WTC11 (cell line): ENCODE measurements at places on chromosomes 5 and 9.

DNA sequence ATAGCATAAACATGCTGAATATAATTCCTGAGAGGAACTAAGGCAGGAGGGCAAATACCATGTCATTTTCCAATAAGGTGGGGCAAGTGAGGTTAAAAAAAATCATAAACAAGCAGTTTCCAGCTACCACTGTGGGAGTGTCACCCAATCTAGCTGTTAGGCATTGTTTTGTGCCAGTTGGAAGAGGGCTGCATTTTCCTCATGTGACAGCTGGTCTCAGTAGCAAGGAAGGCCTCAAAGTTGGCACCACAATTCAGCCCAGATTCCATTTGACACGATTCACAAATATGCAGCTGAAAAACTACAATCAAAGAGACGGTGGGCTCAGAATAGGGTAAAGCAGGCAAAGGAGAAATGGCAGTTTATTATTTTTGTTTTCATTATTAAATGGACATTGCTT, 636.1 kb downstream of the KIF4B start:
- no peak for DNase-seq

DNA sequence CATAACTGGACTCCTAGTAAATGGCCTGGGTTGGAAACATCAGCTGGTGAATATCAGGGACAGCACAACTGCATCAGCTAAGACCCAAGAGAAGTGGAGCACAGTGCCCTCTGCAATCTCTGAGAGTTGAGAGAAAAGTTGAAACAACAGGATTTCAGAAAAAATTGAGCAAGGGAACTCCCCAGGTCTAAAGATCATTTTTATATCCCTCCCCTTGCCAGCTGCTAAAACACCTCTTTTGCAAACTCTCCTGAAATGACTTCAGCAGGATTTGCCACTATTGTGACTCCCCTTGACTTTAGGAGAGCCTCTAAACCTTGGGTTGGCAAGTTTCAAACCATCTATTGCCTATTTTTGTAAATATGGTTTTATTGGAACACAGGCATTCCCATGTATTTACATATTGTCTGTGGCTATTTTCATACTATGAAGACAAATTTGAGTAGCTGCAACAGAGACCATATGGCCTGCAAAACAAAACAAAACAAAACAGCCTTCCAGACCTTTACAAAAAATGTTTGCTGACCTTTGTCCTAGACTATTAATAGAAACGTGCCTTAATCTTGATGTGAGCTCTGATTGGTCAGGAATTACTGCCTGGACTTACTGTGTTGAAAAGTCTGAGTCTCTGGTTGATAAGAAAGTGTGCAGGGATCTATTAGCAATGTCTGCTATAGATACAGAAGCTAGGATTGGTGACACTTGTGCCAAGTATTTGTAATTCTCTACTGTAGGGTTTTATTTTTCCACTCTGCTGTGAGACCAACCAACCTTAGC, 37.7 kb upstream of the PLPPR1 start:
- DNase-seq, result no peak

GRCh38 chr5:13581132-13581531, 363.4 kb downstream of the DNAH5 start:
- DNase-seq, result no peak

DNA sequence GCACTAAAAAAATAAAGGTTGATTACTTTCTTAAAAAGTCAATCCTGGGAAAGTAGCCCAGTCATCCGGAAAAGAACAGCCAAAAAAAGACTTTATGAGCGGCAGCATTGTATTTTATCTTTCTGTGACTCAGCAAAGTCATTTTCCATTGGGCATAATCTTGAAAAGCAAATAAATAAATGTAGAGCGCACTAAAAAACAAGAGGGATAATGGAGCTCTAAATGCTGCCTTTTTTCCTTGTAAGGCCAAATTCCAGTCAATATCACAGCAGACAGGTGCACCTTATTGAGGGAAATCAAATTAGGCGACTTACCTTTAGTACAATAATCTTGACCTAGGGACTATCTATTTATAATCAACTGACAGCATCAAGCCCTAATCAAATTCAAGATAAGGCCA, 266.8 kb downstream of the MTRR start:
- no peak for DNase-seq

- DNase-seq, result no peak
Observed at GRCh38 chr5:149475777-149476176, 75.5 kb downstream of the CSNK1A1 start.

DNA sequence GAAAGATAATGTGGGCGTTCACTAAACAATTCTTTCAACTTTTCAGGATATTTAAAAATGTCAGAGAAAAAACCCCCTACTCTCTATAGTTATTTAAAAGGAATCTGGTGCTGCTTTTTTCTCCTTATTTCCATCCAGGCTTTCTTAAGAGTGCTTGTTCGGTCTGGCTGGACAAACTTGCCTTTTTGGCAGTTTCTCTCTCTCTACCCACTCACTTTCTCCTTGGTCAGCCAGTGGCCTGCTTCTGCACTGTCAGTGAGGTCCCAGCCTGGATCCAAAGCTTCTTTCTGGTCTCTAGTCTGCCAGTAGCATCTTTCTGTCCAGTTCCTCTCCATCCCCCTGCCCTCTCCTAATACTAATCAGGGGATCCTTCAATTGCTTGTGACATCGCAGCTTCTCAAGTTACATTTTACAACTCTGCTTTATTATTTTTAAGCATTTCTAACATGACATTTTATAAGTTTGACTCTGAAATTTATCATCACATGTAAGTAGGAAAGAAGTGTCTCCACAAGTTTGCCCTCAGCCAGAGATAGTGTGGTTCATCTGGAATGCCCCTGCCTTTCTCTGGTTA, 50.4 kb downstream of the PIK3R1 start:
- DNase-seq, result no peak

DNA sequence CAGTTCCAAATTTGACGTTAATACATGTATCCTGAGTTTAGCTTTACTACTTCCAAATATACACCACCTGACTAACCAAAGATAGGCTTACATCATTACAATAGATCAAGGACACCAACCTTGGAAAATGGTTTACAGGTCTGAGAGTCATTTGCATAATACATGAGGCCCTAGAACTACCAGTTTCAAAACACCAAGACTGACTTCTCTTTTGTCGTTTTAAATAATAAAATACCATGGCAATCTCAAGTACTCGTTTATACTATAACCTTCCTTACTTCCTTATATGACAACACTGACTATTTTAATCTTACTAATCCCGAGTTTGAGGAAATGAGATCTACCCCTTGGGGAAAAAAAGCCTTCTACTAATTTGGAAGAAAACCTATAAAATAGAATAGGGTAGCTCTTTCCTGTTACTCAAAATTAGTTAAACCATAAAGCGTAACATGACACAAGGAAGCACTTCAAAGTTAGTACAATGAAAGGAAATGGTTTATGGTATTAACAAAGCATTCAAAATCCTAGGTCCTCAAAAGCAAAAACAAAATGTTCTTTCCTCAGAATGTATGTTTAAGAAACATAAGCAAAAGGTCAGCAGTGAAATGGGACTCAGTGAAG, 42.1 kb downstream of the UBQLN1 start:
- DNase-seq, result no peak

GRCh38 chr9:112130347-112130746, 44.8 kb downstream of the SUSD1 start:
- no peak for DNase-seq

DNA sequence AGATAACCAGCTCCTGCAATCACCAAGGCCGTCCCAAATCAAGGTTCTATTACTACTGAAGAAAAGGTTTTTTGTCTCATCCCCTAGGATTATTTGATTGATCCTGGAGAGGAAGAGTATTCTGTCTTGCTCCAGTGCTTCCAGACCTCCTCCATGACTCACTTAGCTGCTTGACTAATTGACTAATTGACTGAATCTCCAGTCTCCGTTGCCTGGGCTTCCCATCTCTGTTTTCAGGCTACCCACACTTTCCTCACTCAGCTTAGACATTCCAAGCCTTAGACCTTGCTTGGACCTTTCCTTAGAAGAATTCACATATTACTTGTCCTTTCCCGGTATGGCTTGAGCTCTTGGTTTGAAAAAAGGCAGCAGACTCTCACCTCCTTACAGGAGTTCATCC, 60.6 kb downstream of the FRMD3 start:
- no peak for DNase-seq

GRCh38 chr5:98458004-98458403, 315.5 kb upstream of the RGMB start:
- DNase-seq, result no peak

- peak; percentile 23 for DNase-seq
Observed at GRCh38 chr5:167814828-167815227, 476.6 kb upstream of the WWC1 start.

GRCh38 chr9:13113216-13113615, 166.3 kb downstream of the MPDZ start:
- DNase-seq, result no peak

DNA sequence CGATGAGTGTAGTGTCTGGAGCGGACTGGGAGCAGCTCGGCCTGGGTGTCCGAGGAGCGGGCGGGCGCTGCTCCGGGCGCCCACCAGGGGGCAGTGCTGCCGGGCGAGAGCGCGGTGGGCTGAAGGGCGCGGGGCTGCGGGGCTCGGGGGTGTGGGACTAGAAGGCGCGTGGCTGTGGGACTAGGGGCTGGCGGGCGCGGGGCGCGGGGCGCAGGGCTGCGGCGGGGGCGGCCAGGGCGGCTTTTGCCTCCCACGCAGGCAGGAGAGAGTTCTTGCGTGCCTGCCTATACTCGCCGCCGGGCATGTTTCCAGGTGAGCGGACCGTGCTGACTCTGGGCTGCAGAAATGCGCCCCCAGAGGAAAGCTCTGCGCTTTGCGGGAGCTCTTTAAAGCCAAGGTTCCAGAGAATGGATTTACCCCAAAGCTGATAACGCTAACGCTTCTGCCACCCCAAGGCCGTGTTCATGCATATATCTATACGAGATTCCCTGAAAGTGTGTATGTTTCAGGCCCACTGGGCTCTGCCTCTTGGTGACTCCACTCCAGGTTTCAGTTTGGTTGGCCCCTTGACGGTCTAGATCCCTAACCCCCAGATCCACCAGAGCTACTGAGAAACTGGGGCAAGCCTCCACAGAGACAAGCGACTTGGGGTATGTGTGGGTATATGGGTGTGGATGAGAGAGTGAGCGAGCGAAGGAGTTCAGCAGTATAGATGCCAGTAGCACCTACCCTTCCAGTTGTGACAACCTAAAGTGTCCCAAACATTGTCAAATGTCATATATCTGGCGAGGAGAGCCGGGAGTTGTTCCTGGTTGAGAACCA, 56.2 kb downstream of the ACER2 start:
- peak; percentile 82 for DNase-seq

- no peak for DNase-seq
Observed at GRCh38 chr9:82147798-82148425, 159.3 kb downstream of the SPATA31D1 start.

DNA sequence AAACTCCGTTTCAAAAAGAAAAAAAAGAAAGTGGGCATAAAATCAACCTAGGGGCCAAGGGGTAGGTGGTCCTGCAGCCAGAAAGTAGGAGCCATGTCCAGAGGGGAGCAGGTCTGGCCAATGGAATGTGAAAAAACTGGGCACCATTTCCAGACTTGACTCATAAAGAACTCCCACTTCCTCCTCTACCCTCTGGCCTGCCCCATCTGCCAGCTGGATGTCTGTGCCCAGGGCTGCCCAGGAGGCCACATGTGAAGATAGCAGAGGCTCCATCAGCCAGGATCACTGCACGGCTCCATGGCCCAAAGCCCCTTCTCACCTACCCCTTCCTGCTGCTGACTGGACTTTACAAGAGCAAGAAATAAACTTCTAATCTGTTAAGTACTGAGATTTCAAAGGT, 42.1 kb upstream of the EEIG1 start:
- DNase-seq, result no peak

DNA sequence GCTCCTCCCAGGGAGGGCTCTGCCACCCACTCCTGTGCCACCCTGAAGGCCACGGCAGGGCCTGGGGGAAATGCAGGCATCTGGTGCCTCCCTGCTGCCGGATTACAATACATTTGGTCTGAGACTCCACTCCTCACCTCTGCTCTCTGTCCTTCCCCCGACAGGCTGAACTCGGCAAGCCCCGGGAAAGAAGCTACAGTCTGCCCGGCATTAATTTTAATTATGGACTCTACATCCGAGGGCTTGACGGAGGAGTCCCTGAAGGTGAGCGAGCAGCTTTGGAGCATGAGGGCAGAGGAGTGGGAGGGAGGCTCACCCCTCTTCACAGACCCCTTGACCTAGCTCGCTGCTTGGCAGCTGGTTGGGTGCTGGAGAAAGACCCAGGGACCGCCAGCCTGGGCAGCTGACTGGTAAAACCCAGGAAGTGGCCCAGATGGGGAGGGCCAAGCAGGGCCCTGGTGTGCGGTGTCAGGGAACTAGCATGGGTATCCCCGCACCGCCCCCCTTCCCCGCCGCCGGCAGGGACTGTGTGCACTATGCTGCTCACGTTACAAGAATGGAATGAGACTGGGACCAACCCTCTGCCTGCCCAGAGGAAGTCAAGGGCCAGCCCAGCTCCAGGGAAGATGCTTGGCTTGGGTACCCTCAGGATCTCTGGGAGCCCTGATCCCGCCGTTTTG, 83.7 kb upstream of the BARHL1 start:
- DNase-seq, result peak; percentile 30

- no peak for DNase-seq
Observed at GRCh38 chr9:37641331-37641730, 9.4 kb upstream of the FRMPD1 start.

DNA sequence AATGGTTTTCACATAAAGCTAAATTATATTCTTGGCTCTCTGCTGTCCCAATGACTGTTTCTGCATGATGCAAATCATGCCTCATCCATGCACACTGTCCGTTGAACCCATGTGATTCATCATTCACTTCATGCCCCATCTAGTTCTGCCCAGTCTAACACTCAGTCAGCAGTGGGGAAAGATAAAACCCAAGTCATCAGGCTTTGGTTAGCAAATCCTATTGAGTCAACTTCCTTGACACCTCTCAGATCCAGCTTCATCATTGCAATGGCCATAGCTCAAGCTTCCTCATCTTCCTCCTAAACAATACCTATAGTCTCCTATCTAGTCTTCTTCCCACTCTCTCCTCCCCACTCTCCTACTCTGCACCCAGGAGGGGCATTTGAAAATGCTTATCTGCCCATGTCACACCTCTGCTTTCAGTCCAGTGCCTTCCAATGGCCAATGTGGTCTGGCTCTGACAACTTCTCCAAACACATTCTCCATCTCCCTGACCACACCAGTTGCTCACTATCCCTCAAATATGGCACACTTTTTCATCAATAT, 266.0 kb upstream of the TRIM32 start:
- DNase-seq, result no peak

DNA sequence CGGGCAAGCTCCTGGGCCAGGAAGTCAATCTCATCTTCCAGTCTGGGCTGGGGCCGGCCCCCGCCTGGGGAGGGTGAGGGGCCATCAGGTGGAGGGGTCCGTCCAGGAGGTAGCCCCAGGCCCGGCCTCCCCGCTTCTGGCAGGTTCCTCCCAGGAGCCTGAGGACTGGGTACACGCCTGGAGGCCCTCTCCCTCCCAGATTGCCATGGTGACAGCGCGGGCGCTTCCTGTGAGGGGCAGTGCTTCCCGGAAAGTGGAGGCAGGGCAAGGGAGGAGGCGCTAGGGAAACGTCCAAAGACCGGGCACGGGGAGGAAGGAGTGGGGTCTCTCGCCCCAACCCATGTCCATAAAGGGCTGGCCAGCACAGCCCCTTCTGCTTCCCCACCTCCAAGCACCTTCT, 4.9 kb downstream of the NPDC1 start:
- DNase-seq, result no peak

GRCh38 chr5:96175090-96175489, 213.4 kb upstream of the ELL2 start:
- DNase-seq, result no peak
